Fibroblast of skin of left quadriceps (primary cell): ENCODE measurements at places on chromosomes 16 and 17.

GRCh38 chr16:58768145-58768544 is 34.0 kb upstream of the GOT2 start:
- DNase-seq, result no peak

DNA sequence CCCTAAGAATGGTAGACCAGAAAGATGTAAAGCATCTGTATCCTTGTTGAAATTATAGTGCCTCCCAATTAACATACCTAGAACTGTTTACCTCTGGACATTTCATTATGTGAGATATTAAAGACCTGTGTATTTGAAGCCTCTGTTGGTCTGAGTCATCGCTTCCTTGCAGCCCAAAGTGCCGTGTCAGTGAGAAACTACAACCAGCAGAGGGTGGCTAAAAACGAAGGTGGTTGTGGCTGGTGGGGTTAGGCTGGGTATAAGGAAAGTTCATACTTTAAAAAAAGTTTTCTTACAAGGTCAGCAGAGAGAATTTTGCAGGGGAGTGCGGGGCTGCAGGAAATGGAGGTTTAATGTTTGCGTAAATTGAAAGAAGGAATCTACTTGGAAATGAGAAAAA is 290.7 kb downstream of the TMEM114 start:
- no peak for DNase-seq

DNA sequence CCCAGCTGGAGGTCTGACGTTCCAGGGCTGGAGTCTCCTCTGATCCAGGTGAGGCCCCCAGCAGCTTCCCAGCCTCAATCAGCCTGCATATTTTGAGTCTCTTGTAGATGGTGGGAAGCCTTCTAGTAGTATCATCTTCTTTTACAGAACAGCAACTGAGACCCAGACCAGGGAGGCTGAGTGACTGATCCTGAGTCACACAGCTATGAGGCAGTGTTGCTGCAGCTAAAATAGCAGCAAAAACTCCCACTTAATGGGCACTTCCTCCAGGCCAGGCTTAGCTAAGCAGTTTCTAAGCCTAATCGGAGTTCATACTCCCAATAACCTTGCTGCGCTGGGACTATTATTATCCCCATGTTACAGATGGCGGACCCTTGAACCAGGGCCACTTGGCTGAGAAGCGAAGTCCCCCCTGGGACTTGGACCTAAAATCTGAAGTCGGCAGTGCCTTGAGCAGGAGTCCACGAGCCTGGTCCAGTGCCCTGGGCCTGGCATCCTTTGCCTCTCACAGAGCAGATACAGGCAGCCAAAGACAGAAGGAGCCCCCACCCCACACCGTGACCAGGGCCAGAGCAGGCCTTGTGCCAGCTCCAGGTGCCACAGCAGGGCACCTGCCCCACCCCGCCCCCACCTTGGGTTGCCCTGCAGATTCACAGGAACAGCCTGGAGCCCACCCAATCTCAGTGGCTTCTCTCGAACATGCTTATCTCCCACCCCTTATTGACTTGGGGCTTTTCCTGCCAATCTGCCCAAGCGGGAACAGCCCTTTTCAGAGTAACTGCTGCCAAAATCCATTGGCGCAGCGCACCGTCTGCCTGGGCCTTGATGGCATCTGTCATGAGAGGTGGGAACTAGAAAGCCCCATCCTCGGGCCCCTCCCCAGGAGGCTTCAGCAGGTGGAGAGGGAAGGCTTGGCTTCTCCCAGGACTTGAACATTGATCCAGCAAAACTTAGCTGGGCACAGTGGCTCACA is 65.1 kb downstream of the SOCS1 start:
- no peak for DNase-seq

DNA sequence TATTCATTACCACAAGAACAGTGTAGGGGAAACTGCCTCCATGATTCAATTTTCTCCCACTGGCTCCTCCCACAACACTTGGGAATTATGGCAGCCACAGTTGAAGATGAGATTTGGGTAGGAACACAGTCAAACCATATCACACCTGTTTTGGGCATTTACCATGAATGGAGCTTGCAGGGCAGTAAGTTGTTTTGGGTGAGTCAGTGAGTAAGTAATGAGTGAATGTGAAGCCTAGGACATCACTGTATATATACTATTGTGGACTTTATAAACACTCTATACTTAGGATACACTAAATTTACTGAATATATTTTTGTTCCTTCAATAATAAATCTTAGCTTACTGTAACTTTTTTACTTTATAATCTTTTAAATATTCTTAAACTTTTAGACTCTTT is 48.1 kb downstream of the TBC1D26 start:
- no peak for DNase-seq

DNA sequence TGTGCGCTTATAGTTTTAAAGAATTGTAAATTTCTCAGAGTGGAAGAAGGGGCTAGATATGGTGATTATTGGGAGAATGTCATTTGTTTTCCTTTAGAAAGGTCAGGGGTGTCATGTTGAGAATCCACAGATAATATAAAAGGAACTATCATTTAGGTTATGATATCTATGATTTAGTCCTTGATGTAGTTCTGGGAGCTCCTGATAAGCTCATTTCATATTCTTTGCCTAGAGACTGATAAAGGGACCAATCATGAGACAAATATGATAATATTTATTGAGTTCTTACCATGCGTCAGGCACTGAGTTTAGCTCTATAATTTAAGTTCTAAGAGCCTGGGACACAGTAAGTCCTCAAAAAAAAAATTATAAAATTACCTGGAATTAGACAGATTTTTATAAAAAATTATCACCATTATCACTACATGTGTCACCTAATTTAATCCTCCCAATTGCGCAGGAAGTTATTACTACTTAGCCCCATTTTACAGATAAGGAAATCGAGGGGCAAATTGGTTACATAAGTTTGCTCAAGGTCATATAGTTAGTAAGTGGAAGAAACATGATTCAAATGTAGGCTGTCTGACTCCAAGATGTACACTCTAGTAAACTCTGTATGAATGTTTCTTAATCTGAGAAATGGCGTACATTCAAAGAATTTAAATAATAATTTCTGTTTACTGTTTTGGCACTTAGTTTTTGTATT is 2.5 kb downstream of the AATF start:
- DNase-seq, result no peak

GRCh38 chr16:67961551-67961957 is 6.9 kb downstream of the SLC12A4 start:
- no peak for DNase-seq

DNA sequence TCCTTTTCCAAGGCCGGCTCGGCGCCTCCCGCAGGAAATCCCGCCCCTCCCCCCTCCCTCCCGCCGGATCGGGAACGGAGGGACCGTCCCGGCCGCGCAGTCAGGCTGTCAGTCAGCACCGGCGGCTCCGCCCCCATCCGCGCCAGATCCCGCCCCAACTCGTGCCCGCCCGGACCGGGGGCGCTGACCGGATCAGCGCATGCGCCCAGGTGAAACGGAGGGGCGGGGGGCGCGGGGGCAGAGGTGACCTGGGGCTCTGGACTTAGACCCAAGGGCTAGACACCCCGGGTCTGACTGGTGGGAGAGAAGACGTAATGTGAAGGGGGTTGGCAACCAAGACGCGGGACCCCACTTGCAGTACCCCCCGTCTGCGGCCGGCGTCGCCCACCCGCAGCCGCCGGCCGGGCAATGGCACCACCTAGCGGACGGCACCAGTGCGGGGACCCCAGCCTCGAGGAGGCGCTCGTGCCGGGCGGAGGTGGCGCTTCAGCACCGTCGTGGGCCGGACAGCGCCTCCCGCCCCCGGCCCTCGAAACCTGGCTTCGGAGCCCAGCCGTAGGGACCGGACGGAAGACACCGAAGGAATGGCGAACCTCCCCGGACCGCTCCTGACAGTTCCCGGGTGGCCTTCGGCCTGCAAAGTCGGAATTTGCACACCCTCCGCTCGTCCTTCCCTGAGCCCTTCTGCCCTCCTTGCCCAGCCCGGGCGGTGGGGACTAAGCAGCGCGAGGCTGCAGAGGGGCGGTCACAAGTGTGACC is at the start of gene CASKIN2:
Gene CASKIN2 (minus strand): TSS at position 42 of the 759 bp plus-strand sequence. CDS start 1,733 bp downstream, outside the sequence.
- DNase-seq, result peak; percentile 80
